T-helper 1 cell treated with Interleukin-12 subunit alpha and Interleukin-12 subunit beta and Interleukin-4 antibody, amounts not matched to agents 30 ng/mL and 1 ng/mL, for 36 hours (primary cell): ENCODE measurements at places on chromosomes 2 and 18. TPM values are rescaled to one million over a fixed set of nuclear protein-coding genes. Genes with fewer than 3 reads are reported as not detected.

Gene ZBTB7C
- total RNA-seq: 0.81 and 0.98 TPM in 2 replicates

Gene PTPRM
- total RNA-seq: 8.2 and 12.1 TPM in 2 replicates

Gene VWC2L
- not detected in 2 replicates for total RNA-seq

Gene TFPI
- total RNA-seq: 0.41 TPM in 1 of 2 replicates, not detected in the other

Gene CDH20
- total RNA-seq: not detected in 2 replicates

Gene GRB14
- total RNA-seq: not detected in 2 replicates

Gene ACMSD
- total RNA-seq: not detected in 2 replicates

Gene RNPEPL1
- total RNA-seq: 115 and 121 TPM in 2 replicates

Gene GPAT2
- total RNA-seq: 9.8 and 10.2 TPM in 2 replicates

Gene PAIP2B
- 0.66 and 0.74 TPM in 2 replicates for total RNA-seq

Gene NEURL3
- 1.2 and 1.7 TPM in 2 replicates for total RNA-seq

Gene HOXD3
- total RNA-seq: not detected in 2 replicates

Gene DPP10
- total RNA-seq: not detected in 2 replicates

Gene FOXI3
- not detected in 2 replicates for total RNA-seq

Gene COBLL1
- total RNA-seq: not detected in 2 replicates

Gene CDK5R2
- not detected in 2 replicates for total RNA-seq

Gene CIDEA
- total RNA-seq: not detected in 2 replicates

Gene HADHB
- 69.6 and 71.8 TPM in 2 replicates for total RNA-seq

Gene EML6
- total RNA-seq: 0.54 and 1.3 TPM in 2 replicates

Gene C2orf66
- total RNA-seq: 1.2 and 1.8 TPM in 2 replicates

Gene HOXD8
- total RNA-seq: not detected in 2 replicates

Gene NOSTRIN
- total RNA-seq: not detected in 2 replicates

Gene AQP12A
- not detected in 2 replicates for total RNA-seq

Gene NOL4
- not detected in 2 replicates for total RNA-seq

Gene DAPL1
- not detected in 2 replicates for total RNA-seq

Gene CENPA
- 27.7 and 29.5 TPM in 2 replicates for total RNA-seq

Gene SPC25
- 21.4 and 25.6 TPM in 2 replicates for total RNA-seq

Gene OTOF
- 13.9 and 14.4 TPM in 2 replicates for total RNA-seq

Gene ASPRV1
- total RNA-seq: 1.1 TPM in 2 replicates

Gene PSTPIP2
- total RNA-seq: 13.8 and 14.2 TPM in 2 replicates

Gene FEV
- total RNA-seq: not detected in 2 replicates

Gene CCDC85A
- total RNA-seq: not detected in 2 replicates
